NCI-H510A (cell line): ENCODE measurements at places on chromosomes 4 and X.

- no peak for DNase-seq
These were observed 451.0 kb upstream of the ZFP42 start for GRCh38 chr4:187544461-187545053.

DNA sequence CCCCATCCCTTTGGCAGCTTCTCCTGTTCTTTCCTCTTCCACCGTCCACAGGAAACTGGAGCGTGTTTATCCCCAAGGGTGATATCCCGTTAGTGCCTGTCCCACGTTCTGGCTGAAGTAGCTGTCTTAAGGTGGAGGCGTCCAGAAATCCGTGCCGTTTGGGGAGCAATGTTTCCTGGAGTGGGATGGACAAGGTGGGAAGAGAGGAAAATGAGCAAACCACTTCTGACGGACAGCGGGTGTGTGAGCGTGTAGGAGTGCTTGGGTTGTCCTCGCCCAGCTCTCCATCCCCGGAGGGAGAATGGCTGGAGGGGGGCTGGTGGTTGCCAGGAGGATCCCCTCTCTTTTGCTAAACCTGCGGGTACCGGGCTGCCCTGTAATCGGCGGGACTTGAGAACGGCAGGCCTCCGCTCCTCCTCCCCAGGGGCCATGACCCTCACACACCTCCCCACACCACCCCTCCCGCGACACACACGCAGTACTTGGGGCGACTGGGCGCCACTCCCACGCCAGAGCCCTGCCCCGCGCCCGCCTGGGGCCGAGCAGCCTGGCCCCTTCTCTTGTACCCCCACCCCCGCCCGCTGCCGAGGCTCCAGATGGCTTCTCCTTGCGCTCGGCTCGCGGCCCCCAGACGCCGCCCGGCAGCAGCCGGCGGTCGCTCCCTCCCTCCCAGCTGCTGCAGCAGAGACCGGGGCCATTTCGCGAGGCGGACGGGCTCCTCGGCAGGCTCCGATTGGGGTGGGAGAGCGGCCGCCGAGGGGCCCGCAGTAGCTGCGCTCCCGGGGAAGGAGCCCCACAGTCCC, 13.9 kb upstream of the PRDM8 start:
- DNase-seq, result no peak

DNA sequence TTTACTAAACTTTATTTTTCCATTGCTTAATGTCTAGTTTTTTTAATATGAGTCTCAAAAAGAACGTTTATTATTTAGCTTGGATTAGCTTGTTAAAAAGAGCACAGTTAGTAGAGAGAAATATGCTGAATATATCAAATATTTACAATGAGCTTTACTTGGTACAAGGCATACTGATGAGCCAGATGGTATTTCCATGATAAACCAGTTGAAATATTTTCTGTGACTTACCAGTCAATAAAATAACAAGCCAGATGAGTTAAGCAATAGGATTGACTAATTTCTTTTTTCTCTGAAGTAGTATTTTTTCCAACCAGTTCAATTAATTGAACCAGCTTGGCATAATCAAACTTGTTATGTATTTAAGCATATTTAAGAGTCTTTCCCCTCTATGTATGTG, 134.1 kb downstream of the KLHL34 start:
- no peak for DNase-seq

- no peak for DNase-seq
These were observed 904.9 kb downstream of the CENPC start for GRCh38 chr4:66640233-66640990.

- no peak for DNase-seq
These were observed 154.9 kb upstream of the NUDT6 start for GRCh38 chr4:123077330-123077729.

GRCh38 chrX:16067886-16068515, 55.4 kb upstream of the GRPR start:
- DNase-seq, result no peak

- peak; percentile 0 for DNase-seq
These were observed 506.9 kb upstream of the PCDH10 start for GRCh38 chr4:132642016-132642817.
